SJSA1 (cell line): ENCODE measurements at places on chromosomes 3 and 15.

DNA sequence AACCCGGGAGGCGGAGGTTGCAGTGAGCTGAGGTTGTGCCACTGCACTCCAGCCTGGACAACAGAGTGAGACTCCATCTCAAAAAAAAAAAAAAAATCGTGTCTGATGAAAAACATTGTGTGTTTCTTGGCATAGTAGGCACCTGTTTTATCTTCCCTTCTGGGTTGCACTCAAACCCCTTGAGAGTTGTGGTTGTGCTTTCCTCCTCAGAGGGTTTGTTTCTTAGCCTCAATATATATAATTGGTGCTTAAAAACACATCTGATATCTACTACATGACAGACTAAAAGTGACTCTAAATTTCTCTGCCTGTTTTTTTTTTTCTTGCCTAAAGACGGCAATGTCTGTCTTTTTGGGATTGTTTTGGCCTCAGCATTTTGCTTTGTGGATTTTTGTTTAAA lies 7.6 kb downstream of the NR1D2 start:
- DNase-seq = no peak

DNA sequence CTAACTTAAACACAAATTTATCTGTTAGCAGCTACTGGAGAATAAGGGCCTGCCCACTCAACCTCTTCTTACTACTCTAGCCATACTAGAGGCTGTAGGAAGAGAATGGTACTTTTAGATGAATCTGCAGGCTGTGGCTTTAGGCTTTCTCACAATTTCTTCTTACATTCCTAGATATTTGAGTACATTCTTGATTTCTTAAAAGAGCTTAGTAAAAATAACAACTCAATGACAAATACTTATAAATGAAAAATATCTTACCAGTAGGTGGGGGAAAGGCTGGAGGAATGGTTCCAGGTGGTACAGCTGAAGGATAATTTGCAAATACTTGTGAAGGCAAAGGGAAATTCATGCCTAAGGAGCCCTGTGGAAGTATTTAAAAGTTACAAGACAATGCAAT lies 92.9 kb upstream of the GK5 start:
- no peak for DNase-seq

DNA sequence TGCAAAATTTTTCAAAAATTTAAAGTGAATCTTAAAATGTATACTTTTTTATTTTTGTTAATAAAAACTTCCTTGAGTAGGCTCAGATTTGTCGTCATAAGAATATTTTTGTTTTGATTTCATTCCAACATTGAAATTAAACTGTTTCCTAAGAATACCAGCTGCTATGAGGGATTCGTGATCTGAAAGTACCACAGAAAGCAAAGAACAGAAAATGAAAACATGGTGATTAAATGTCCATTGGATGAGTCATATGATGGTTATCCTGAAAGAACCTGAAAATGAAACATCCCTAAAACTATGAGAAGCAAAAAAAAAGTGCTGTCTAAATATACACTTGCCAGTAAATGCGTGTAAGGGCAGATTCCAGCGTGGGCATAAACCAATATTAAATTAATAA lies 143.8 kb downstream of the GMNC start:
- peak; percentile 58 for DNase-seq

GRCh38 chr3:128572644-128573105 lies 77.9 kb downstream of the RPN1 start:
- DNase-seq = no peak

GRCh38 chr15:94079968-94080367 lies 151.4 kb upstream of the MCTP2 start:
- DNase-seq = no peak

DNA sequence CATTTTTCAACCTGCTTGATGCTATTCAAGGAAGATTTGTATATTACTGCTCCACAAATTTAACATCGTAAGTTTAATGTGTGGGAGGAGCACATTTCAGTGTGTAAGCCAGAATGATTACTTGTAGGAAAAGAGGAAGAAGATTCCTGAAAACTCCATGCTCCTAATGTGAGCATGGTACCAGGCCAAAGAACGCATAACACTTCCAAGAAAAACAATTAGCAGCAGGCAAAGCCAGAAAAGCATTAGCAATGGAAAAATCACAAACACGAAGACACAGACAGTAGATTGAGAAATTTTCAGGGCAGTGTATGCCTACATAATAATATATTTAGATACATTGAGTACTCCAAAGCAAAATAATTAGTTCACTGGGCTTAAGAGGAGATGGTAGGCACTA lies 96.6 kb upstream of the CBLB start:
- DNase-seq = no peak

GRCh38 chr3:114800272-114801031 lies 346.6 kb downstream of the ZBTB20 start:
- no peak for DNase-seq

GRCh38 chr3:189720736-189721417 lies 89.7 kb downstream of the TP63 start:
- DNase-seq = no peak

DNA sequence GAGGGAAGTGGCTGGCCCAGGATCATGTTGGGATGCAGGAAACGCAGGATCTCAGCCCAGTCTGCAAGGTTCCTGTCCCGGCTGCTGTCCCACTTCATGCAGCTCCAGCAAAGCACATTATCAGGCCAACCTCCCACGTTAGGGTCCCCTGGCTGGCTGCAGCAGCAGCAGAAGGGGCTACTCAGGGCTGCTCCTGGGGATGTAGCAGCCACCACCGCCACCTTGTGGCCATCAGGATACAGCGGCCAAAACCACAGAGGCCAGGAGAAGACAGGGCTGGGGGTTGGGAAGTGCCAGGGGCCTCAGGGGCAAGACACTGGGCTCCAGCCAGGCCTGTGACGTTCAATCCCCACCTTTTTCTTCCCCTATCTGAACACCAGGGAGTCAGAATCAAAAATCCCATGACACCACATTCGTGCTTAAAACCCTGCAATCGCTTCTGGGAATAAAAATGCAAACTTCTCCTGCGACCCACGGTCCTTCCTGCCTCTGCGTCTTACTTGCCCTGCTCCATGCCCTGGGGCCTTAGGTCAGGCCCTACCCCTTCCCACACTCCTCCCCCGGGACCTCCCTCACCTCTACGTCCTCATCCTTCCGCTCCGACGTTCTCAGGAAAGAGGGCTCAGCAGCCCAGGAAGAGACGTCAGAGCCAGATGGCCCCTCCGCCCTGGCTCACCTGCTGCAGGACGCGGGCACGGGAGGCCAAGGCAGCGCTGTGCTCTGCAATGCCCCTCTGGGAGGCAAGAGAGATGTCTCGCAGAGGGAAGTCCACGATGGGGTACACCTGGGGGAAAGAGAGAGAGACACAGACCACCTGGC lies 21.5 kb downstream of the SSUH2 start:
- peak; percentile 65 for DNase-seq

DNA sequence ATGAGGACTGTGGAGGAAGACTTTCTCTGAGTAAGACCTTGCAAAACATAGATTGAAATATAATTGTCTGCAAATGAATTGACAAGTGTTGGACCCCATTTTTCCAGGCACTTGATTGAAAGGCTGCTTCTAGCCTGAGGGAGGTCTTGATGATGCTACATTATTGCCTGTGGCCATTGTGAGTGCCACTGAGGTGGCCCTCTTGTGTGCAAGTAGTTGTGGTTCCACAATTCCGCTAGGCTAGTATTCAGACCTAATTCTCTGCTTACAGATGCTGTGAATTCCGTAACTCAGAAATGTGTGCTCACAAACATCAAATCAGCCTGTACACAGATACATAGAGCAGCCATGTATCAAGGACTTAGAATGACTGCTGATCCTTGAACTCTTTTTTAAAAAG lies 34.7 kb downstream of the FNDC3B start:
- no peak for DNase-seq
